ENCODE measurements at places on chromosomes 16 and 17.

- no peak for DNase-seq
Observed at GRCh38 chr16:88924834-88925539, 52.0 kb downstream of the CBFA2T3 start.

DNA sequence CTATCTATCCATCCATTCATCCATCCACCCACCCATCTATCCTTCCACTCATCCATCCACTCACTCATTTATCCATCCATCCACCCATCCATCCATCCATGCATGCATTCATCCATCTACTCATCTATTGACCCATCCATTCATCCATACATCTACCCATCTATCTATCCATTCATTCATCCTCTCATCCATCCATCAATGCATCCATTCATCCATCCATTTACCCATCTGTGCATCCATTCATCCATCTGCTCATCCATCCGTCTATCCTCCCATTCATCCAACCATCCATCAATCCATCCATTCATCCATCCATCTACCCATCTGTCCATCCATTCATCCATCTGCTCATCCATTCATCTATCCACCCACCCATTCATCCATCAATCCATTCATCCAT is 224.5 kb upstream of the MAF start:
- no peak for DNase-seq

DNA sequence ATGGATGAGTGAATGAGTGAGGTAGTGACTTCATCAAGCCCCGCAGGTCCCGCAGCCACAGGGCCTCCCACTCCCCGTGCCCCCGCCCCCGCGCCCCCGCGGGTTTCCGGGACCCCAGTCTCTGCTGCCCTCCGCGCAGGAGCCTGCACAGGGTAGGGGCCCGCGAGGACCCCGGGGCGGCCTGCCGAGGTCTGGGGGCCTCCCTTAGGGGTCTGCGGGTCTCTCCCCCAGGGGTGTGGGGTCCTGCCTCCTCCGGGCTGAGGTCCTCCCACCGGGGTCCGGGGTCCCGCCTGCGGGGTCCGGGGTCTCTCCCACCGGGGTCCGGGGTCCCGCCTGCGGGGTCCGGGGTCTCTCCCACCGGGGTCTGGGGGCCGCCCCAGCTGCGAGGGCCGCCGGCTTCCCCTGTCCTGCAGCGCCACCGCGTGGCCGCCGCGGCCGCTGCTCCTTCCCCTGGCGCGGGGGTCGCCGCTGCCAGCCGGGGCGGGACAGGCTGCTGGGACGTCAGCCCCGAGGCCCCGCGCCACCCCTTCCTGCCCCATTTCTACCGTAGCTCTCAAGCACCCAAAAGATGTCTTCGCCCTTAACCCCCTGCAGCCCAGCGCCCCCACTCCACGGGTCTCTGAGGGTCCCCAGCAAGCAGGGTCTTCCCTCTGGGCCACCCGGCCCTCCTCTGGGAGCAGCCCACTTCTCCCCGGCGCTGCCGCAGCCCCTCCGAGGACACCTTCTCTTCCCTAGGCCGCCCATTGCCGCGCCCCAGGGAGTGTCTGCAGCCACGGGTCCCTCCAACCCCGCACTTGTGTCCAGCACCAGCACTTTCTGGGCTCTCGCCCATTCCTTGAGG is 10.4 kb upstream of the CHMP6 start:
- no peak for DNase-seq

GRCh38 chr16:23365602-23366240 is 63.6 kb downstream of the SCNN1B start:
- peak; percentile 65 for DNase-seq
